ENCODE measurements at places on chromosomes 6 and 20.

DNA sequence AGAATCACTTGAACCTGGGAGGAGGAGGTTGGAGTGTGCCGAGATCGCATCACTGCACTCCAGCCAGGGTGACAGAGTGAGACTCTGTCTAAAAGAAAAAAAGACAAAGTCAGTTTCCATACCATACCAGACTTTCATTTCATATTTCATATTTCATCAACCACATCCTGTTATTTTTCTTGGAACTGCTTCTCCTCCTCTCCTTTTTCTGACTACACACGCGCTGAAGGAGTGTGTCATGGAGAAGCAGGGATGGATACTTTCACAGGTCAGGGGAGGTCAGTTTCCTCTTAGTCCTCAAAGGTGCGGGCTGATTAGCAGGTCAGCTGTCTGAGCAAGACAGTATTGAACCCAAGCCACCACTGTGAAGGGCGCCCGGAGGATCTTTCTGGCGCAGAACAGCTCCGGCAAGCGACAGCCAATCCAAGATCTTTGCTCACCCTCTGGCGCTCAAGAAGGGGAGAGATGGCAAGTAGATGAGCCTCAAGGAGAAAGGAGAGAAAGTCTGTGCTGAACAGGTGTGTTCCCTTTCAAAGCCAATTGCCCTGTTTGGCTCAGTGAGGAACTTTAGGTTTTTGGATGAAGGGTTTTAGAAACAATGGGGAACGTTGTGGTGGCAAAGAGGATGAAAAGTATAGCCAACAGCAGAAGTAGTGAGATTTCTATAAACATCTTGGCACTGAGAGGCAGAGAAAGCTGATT, 18.9 kb upstream of the SYNJ2 start:
- no peak for DNase-seq

DNA sequence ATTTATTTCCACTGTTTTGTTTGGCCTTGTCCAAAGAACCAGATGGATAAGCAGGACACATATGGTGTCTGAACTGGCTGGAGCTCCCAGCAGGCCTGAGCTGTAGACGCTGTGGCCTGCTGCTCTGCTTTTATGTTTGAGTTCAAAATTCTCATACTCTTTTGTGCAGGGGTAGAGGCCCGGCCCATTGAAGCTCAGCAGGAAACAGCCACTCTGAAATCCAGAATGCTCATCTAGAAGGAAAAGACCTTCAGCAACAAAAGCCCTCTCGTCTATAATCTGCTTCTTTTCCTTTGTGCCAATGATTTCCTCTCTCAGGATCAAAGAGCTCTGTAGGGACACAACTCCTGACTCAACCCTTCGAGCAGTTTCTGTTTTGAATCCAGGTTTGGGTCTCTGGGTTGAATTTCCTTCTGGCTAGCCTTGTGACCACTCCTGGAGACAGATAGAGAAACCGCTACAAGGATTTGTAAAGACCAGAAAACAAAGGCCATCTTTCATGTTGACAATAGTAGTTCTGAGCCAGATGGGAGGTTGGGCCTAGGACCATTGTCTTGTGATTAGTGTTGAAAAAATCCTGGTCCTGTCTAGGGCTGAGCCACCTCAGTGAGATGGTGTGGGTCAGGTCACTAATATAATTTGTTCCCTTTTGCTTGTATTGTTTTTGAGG, 446.7 kb downstream of the BCKDHB start:
- DNase-seq: no peak

DNA sequence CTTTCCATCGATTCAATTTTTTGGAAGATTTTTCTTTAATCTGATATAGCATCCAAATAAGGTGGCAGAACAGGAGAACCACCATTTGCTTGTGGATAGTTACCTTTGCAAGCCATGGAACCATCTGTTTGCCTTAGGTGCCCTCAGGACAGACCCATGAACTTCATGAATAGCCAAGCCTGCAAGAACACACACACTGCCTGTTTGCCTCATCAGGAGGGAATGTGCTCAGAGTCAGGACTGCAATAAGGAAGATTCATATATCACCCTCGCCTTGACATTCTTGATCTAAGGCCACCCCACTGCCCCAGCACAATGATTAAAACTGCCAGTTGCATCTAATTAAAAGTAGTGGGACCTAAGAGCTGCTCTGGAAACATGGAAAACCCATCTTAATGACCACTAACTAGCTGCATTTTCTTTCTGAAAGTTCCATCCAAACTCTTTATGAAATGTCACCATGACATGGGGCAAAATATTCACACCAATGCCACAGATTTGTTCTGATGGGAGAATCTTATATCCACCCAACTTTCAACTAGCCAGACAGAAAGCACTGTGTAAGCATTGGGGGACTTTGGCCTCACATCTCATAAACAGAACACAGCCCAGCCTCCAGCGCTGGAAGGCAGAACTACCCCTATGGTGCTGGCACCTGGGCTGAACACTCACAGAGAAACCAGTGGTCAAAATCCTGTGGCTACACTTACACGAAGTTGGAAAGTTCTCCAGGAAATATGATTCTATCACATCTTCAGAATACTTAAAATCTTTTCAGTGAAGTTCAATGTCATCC, 48.3 kb downstream of the TBXT start:
- DNase-seq: no peak

GRCh38 chr6:170174124-170174770, 116.6 kb downstream of the DLL1 start:
- peak; percentile 86 for DNase-seq

DNA sequence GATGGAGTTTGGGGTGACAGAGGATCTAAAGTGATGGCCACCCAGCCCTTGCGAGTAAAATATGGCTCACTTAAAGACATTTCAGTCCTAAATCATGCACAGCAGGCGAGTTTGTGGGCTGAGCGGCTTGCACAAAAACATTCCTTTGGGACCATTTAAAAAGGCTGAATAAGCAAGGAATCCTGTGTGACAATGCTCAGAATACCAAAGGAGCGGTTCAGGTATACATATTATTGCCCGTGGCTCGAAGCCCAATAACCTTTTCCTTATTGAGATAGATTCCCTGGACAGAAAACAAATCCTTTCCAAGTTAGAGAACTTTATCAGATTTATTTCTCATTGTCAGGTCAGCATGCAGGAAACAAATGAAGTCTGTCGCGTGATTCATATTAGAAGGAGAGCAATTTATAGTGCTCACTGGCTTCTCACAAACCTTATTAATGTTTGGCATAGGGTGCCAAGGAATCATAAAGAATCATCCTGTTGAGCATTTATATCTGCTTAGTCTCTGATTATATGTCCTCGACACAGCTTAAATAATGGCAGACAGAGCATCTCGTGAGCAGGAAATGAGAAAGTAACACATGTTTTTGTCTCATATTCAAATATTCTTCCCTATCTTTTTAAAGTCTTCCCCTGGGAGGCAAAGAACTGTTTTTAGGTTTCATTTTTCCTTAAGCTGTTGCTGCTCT, 121.3 kb downstream of the TRMT11 start:
- no peak for DNase-seq

- DNase-seq: no peak
Measured at GRCh38 chr20:23190557-23190956, 104.4 kb upstream of the CD93 start.

DNA sequence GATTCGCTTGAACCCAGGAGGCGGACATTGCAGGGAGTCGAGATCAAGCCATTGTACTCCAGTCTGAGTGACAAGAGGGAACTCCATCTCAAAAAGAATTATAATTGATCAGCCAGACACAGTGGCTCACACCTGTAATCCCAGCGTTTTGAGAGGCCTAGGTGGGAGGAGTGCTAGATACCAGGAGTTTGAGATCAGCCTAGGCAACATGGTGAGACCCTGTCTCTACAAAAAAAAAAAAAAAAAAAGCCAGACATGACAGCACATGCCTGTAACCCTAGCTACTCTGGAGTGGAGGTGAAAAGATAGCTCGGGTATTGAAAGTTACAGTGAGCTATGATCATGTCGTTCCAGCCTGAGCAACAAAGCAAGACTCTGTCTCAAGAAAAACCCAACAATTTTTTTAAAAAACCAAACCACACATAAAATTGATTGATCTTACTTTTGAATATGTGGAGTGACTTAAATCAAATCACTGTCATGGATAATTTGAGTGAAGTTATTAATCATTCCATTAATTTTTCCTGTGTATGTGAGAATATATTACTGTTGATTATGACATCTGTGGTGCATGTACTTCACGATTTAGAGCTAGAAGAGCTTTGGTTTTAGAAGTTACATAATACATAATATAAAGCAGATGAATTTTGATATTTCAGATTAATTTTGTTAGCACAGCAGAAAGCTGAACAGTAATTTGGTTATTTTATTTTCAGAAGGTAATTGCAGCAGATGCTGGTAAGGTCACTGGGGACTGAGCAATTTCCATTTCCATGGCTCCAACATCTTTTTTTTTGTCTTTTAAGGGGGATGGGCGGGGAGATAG, 34.4 kb downstream of the NCOA7 start:
- DNase-seq: no peak

- no peak for DNase-seq
Measured at GRCh38 chr6:125346926-125347563, 45.3 kb upstream of the HDDC2 start.

DNA sequence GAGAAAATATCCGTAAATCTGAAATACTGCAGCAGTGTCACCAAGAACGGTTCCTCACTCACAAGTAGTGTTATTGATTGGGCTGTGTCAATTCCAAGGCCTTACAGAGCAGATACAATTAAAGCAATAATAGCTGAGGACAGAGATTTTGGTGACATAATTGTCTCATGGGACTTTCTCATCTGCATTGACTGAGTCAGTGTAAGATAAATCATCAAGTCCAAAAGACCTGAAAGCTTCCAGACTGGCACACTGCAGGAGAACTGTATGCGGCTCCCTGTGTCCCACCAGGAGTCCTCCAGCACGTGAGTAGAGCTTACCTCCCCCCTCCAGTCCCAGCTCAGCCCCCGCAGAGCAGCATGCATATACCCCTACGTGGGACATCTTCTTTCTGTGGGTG, 655.2 kb upstream of the ARID1B start:
- no peak for DNase-seq

DNA sequence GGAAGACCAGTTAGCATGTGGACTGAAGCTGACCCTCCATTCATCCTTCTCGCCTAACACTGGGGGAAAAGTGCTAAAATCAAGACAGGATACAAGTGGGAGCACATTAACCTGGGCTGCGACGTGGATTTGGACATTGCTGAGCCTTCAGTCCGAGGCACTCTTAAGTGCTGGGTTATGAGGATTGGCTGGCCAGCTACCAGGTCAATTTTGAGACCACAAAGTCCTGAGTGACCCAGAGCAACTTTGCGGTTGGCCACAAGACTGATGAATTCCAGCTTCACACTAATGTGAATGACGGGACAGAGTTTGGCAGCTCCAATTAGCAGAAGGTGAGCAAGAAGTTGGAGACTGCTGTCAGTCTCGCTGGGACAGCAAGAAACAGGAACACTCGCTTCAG, 20.7 kb downstream of the FUCA2 start:
- no peak for DNase-seq

GRCh38 chr6:102520966-102521365, 1127.5 kb downstream of the GRIK2 start:
- DNase-seq: no peak
